Activated CD4-positive, alpha-beta T cell treated with anti-CD3 and anti-CD28 coated beads, Interleukin-2, amount 10 ng/mL, durations not matched to agents 24 days and 14 days (primary cell): ENCODE measurements at places on chromosomes 6 and 20. TPM values are rescaled to one million over a fixed set of nuclear protein-coding genes. Genes with fewer than 3 reads are reported as not detected.

DPM1 gene
- total RNA-seq: 61.2 and 68.3 TPM in 2 replicates

ANGPT4 gene
- not detected in 2 replicates for total RNA-seq

GRCh38 chr6:114862819-114863218, 520.0 kb upstream of the HS3ST5 start:
- H3K4me3 ChIP-seq: no peak overlapping the region
- no peak overlapping the region for H3K27ac ChIP-seq
- no peaks in the 10 kb centered on the region for H3K36me3 ChIP-seq
- no peaks in the 10 kb centered on the region for H3K4me1 ChIP-seq
- H3K27me3 ChIP-seq: no peaks in the 10 kb centered on the region
- no peak for DNase-seq

DNA sequence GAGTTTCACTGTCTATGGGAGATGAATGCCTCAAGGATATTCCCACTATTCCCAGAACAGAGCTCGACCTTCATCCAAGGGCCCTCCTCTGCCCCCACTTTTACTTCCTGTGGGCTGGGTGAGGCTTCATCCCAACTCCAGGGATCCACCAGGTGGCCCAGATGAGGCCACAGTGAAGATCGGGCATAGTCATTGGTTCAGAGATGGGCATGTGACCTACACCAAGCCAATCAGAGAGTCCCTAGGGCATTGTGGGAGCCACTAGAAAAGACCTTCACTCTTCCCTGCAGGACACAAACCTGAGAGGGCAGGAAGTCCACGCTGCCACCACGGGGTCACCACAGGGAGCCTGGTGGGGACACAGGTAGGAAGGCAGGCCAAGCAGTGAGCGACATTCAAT, 72.9 kb upstream of the SLC22A16 start:
- H3K36me3 ChIP-seq: no peaks in the 10 kb centered on the region
- H3K27me3 ChIP-seq: peaks cover 16% of the 10 kb centered on the region
- no peak for DNase-seq
- no peak overlapping the region for H3K4me3 ChIP-seq
- H3K27ac ChIP-seq: no peak overlapping the region

DNA sequence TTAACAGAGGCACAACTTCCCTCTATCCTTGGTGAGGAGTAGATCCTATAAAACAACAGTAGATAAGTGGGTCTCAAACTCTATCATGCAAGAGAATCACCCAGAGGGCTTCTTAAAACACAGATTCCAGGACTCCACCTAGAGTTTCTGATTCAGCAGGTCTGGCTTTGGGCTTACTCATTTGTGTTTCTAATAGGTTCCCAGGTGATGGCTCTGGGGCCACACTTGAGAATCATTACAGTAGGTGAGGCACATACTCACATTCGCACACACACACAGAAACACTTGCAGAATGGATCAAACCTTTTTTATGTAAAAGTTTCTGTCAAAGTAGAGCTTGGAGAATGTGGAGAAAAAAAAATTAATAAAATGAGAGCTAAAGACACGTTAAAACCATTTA, 52.4 kb downstream of the TMEM242 start:
- no peak for DNase-seq
- peaks cover 7% of the 10 kb centered on the region for H3K4me1 ChIP-seq
- H3K4me3 ChIP-seq: no peak overlapping the region
- H3K27me3 ChIP-seq: no peaks in the 10 kb centered on the region

DNA sequence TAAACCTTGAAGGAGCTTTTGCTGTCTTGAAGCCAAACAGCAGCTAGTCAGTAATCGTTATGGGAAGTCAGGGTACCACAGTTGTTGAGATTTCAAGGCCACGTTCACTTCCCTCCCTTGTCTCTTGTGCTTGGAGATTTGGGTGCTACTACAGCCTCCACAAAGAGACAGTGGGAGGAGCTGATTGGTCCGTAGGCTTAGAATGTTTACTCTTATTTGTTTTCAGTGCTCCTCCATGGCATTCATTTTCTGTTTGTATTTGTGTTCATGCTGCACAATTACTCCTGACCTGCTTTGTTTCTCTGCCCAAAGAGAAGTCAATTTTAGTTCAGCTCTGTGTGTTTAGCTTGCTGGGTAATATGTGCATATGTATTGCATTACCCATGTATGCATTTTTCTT, 147.7 kb downstream of the PRL start:
- no peak overlapping the region for H3K27ac ChIP-seq
- H3K27me3 ChIP-seq: peaks cover 40% of the 10 kb centered on the region
- peaks cover 10% of the 10 kb centered on the region for H3K4me1 ChIP-seq
- no peak overlapping the region for H3K4me3 ChIP-seq

GRCh38 chr20:49477200-49477599, 5.3 kb downstream of the KCNB1 start:
- H3K27ac ChIP-seq: no peak overlapping the region
- DNase-seq: no peak
- peaks cover 45% of the 10 kb centered on the region for H3K27me3 ChIP-seq
- H3K4me1 ChIP-seq: no peaks in the 10 kb centered on the region

GGTLC1 gene
- not detected in 2 replicates for total RNA-seq

- DNase-seq: no peak
- H3K27me3 ChIP-seq: peaks cover 47% of the 10 kb centered on the region
- H3K4me1 ChIP-seq: peaks cover 21% of the 10 kb centered on the region
- H3K27ac ChIP-seq: no peak overlapping the region
- H3K36me3 ChIP-seq: peaks cover 2% of the 10 kb centered on the region
- no peak overlapping the region for H3K4me3 ChIP-seq
Measured at GRCh38 chr20:2797136-2797983, 3.1 kb downstream of the CPXM1 start.

DNA sequence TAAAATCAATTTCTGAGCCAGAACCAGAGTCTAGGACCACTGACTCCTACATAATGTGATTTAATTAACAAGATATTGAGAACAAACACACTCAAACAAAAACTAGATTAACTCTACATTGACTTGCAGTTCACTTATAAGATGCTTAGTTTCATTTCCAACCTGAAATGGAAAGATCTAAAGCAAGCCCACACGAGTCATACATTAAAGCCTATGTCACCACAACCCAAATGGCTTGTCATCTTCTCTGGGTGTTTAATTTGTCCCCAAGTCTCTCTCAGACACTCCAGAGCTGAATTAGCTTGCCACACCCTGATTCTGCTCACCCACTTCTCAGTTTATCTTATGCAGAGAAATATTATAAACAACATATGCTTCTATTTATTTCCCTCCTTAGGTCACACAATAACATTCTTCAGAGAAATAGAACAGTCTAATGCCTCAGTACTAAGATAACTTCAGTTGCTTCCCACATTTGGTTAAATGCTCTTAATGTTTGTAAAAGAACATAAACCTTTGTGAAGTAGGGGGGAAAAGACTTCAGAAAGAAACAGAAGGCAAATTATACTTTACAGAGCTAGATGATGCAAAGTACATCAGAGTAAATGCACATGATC, 8.8 kb upstream of the FBXO30 start:
- no peak overlapping the region for H3K4me3 ChIP-seq
- H3K36me3 ChIP-seq: peaks cover 3% of the 10 kb centered on the region
- H3K27ac ChIP-seq: no peak overlapping the region
- peaks cover 35% of the 10 kb centered on the region for H3K4me1 ChIP-seq
- H3K27me3 ChIP-seq: peaks cover 3% of the 10 kb centered on the region
- no peak for DNase-seq

DNA sequence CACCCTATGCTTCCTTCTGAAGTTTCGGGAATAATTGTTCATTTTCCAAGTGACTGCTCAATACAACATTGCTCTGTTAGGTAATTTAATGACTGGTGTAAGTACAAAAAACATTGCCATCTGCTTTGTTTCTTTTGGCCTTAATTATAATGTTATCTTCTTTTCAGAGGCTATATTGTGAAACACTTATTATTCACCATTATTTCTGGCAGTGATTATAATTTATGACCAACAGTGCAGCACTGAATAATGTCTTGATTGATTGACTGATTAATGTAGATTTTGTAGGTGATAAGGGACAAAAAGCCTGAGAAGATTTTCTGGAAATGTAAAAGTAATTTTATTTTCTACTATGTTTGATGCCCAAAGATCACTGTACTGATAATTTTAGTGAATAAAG, 377.7 kb downstream of the PLCB1 start:
- H3K4me1 ChIP-seq: no peaks in the 10 kb centered on the region
- no peak for DNase-seq
- H3K36me3 ChIP-seq: no peaks in the 10 kb centered on the region
- no peaks in the 10 kb centered on the region for H3K27me3 ChIP-seq
- H3K4me3 ChIP-seq: no peak overlapping the region

GRCh38 chr6:12051861-12052368, 39.8 kb downstream of the HIVEP1 start:
- H3K36me3 ChIP-seq: peaks cover 36% of the 10 kb centered on the region
- DNase-seq: peak; percentile 93
- peaks cover 63% of the 10 kb centered on the region for H3K4me1 ChIP-seq
- peak overlapping the region; percentile 84 for H3K4me3 ChIP-seq
- peak overlapping the region; percentile 93 for H3K27ac ChIP-seq

ZNF391 gene
- total RNA-seq: 0.70 and 0.92 TPM in 2 replicates

DNA sequence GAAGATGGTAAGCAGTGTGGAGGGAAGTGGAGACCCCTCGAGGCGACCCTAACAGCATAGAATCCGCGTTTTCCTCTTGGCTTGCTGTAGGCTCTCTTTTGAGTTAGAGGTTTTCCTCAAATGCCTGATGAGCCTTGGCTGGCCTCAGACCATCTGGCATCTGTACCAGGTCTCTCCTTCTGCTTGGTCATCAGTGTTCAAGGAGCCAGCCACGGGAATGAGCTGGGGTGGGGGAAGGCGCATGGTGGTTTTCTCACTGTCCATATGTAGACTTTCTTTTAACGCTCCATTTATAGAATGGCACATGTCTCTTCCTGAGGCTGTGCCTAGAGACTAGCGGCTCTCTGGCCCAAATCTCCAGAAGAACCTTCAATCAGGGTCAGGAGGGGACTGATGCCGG, 8.1 kb upstream of the GUCA1A start:
- peaks cover 7% of the 10 kb centered on the region for H3K4me1 ChIP-seq
- H3K4me3 ChIP-seq: no peak overlapping the region
- peaks cover 14% of the 10 kb centered on the region for H3K27me3 ChIP-seq
- H3K36me3 ChIP-seq: no peaks in the 10 kb centered on the region
- DNase-seq: no peak

GRCh38 chr20:46195264-46196036, 77.3 kb downstream of the CD40 start:
- no peak overlapping the region for H3K27ac ChIP-seq
- H3K36me3 ChIP-seq: no peaks in the 10 kb centered on the region
- no peak for DNase-seq
- no peak overlapping the region for H3K4me3 ChIP-seq
- no peaks in the 10 kb centered on the region for H3K4me1 ChIP-seq

ENPP5 gene
- total RNA-seq: not detected in 2 replicates

- peaks cover 58% of the 10 kb centered on the region for H3K36me3 ChIP-seq
- peak overlapping the region; percentile 16 for H3K4me3 ChIP-seq
- peak overlapping the region; percentile 91 for H3K27ac ChIP-seq
- peak; percentile 74 for DNase-seq
Measured at GRCh38 chr6:24856901-24857670, 58.4 kb upstream of the ARMH2 start.

DNA sequence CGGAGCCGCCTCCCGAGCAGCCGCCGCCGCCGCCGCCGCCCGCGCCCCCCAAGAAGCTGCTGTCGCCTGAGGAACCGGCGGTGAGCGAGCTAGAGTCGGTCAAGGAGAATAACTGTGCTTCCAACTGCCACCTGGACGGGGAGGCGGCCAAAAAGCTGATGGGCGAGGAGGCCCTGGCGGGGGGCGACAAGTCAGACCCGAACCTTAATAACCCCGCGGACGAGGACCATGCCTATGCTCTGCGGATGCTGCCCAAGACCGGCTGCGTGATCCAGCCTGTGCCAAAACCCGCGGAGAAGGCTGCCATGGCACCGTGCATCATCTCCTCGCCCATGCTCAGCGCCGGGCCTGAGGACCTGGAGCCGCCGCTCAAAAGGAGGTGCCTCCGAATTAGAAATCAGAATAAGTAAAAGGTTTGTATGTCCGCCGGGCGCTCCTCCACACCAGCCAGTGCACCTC, 145.2 kb downstream of the SOBP start:
- peaks cover 74% of the 10 kb centered on the region for H3K27me3 ChIP-seq
- H3K27ac ChIP-seq: no peak overlapping the region
- DNase-seq: no peak
- peaks cover 3% of the 10 kb centered on the region for H3K4me1 ChIP-seq
- H3K4me3 ChIP-seq: no peak overlapping the region
- H3K36me3 ChIP-seq: no peaks in the 10 kb centered on the region

TREM2 gene
- total RNA-seq: not detected in 2 replicates

GRCh38 chr20:17507531-17507930, 23.6 kb downstream of the BFSP1 start:
- no peaks in the 10 kb centered on the region for H3K36me3 ChIP-seq
- H3K27ac ChIP-seq: peak overlapping the region; percentile 1
- no peak for DNase-seq
- peaks cover 55% of the 10 kb centered on the region for H3K4me1 ChIP-seq

GRCh38 chr6:51387907-51388306, 569.2 kb downstream of the TFAP2B start:
- H3K4me3 ChIP-seq: no peak overlapping the region
- DNase-seq: no peak
- no peaks in the 10 kb centered on the region for H3K4me1 ChIP-seq

DNA sequence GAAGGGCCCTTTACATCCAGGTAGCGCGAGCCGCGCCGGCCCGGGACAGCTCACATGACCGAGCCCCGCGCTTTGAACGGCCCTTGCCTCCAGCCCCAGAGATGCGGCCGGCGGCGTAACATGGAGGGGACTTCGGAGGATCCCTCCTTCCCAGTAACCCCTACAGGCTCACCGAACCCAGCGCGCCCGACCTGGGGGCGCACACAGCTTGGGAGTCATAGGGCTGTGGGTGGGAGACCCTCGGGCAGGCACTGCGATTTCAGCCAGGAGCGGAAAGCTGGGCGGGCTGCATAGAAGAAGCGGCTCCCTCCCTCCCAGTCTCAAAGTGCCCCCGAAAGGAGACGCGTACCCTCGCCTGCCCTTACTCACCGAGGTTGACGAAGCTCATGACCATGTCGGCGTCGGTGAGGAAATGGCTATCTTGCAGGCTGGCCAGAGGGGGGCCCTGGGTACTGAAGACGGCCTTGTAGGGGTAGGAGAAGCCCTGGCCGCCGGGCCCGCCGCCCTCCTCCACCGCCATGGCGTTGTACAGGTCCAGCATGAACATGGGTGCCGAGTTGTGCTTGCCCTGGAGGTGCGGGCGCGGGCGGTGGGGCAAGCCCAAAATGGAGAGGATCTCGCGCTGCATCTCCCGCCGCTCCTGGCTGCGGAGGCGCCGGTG, 975 bp downstream of the BMP7 start:
- no peak overlapping the region for H3K4me3 ChIP-seq
- peaks cover 71% of the 10 kb centered on the region for H3K27me3 ChIP-seq
- no peaks in the 10 kb centered on the region for H3K4me1 ChIP-seq
- H3K27ac ChIP-seq: no peak overlapping the region
- no peak for DNase-seq

ARFGEF3 gene
- 0.47 TPM in 2 replicates for total RNA-seq

TGM3 gene
- not detected in 2 replicates for total RNA-seq

CTAGE9 gene
- not detected in 2 replicates for total RNA-seq
